CD4-positive, alpha-beta memory T cell (primary cell): ENCODE measurements at places on chromosomes 6 and 20. TPM values are rescaled to one million over a fixed set of nuclear protein-coding genes. Genes with fewer than 3 reads are reported as not detected.

DNA sequence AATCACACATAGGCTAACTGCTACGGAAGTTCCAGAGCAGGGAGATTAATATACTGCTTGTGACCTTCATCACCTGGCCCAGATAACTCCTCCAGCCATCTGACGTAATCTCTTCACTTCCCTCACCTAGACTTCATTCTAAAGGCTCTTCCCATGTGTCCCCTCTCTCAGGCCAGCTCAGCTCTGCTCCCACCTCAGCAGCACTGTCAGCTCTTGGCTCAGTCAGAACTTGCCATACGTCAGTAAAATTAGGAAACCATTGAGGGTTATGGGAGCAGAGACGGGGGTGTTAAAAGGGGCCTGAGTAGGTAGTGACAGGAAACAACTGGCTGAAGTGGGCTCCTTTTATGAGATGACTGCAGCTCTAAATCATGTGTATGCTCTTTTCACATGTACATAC lies 101.5 kb downstream of the KIF6 start:
- H3K27me3 ChIP-seq: no peaks in the 10 kb centered on the region
- H3K4me1 ChIP-seq: no peaks in the 10 kb centered on the region
- no peak overlapping the region for H3K4me3 ChIP-seq
- no peak overlapping the region for H3K27ac ChIP-seq
- DNase-seq: no peak
- H3K36me3 ChIP-seq: no peaks in the 10 kb centered on the region

GRCh38 chr20:36499211-36499610 lies 42.1 kb upstream of the MYL9 start:
- peaks cover 7% of the 10 kb centered on the region for H3K4me1 ChIP-seq
- no peak overlapping the region for H3K4me3 ChIP-seq
- no peak overlapping the region for H3K27ac ChIP-seq
- H3K27me3 ChIP-seq: no peaks in the 10 kb centered on the region
- H3K36me3 ChIP-seq: peaks cover 40% of the 10 kb centered on the region

GRCh38 chr20:57598491-57598890 lies 21.7 kb downstream of the ZBP1 start:
- no peak overlapping the region for H3K27ac ChIP-seq
- no peaks in the 10 kb centered on the region for H3K27me3 ChIP-seq
- H3K4me3 ChIP-seq: no peak overlapping the region
- no peaks in the 10 kb centered on the region for H3K36me3 ChIP-seq
- peaks cover 3% of the 10 kb centered on the region for H3K4me1 ChIP-seq

DNA sequence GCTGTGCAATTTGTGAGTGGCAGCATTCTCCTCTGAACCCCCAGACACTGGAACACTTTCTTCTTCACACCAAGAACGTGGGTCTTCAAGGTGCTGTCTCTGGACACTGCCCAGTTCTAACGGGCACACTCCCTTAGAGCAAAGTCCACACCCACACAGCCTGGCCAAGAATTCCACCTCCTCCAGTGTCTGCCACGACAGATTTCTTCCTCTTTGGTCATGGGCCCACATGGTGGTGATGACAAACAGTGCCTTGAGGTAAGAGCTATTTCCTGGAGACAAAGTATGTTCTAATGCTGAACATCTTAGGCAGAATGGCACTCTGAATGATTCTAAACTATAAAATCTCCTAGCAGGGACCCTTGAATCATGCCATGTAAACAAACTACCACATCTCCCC lies 25.5 kb upstream of the SSTR4 start:
- H3K27me3 ChIP-seq: no peaks in the 10 kb centered on the region
- no peaks in the 10 kb centered on the region for H3K36me3 ChIP-seq
- H3K27ac ChIP-seq: no peak overlapping the region

GRCh38 chr6:13068586-13069210 lies 259.6 kb downstream of the TBC1D7 start:
- H3K4me1 ChIP-seq: no peaks in the 10 kb centered on the region
- H3K27ac ChIP-seq: no peak overlapping the region
- DNase-seq: no peak

GRCh38 chr6:53107091-53107490 lies 41.5 kb downstream of the GCM1 start:
- H3K36me3 ChIP-seq: no peaks in the 10 kb centered on the region
- no peaks in the 10 kb centered on the region for H3K27me3 ChIP-seq
- H3K27ac ChIP-seq: no peak overlapping the region
- peaks cover under 1% of the 10 kb centered on the region for H3K4me1 ChIP-seq

DEFB132 gene
- total RNA-seq: not detected

DNA sequence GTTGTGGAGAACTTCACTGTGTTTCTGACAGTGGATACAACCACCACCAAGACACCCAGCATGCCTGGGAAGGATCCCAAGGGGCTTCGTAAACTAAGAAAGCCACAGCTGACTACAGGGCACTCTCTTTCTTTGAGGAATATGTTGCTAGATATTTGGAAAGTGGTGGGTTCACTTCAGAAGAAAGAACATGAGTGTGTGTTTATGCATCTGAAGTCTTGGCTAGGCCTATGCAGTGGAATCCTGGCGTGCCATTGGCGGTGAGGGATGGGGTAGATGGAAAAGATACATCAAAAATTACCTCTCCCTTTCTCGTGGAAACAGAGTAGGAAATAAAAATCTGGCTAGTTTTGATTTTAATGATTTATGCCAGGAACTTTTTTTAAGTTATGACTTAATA lies 187.7 kb downstream of the PDE7B start:
- no peaks in the 10 kb centered on the region for H3K36me3 ChIP-seq
- no peak overlapping the region for H3K27ac ChIP-seq
- no peak overlapping the region for H3K4me3 ChIP-seq
- DNase-seq: no peak

- H3K4me3 ChIP-seq: no peak overlapping the region
- peaks cover 82% of the 10 kb centered on the region for H3K36me3 ChIP-seq
- no peak for DNase-seq
- no peaks in the 10 kb centered on the region for H3K27me3 ChIP-seq
Measured at GRCh38 chr20:38555395-38555794, 25.6 kb upstream of the ADIG start.

DNA sequence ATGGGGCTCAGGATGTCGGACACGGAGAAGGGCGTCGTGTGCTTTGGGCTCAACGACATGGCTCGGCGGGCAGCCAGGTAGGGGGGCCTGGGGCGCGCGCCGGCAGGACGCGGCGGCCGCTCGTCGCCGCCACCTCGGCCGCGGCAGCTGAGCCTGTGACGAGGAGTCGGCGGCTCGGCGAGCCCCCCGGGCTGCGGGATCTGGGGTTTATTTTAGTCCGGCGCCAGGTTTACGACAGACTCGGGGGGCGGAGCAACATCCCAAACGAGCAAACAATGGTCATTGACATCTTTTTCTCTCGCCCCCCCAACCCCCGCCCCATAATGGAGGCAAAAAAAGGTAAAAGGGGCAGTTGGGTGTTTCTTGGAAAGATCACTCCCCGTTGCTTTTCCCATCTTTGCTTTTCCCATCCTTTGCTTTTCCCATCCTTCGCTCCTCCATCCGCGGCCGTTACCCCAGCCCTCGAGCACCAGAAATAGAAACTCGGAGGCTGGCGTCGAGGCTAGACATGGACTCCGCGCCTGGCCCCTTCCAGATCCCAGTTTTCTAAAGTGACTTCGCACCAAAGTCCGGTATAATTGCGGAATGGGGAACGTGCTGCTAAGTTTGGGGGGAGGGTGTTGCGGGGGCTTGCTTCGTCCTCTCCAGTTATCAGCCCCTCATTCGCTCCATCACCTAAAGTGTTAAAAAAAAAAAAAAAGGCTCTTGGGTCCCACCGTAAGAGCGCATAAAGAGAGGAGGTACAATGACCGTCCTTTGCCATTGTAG lies at the start of gene NKX2-4:
NKX2-4 (minus strand) TSS at position 186 of the 768 bp plus-strand sequence; CDS start at position 59, 127 bp downstream.
- no peaks in the 10 kb centered on the region for H3K36me3 ChIP-seq
- H3K27me3 ChIP-seq: peaks cover 80% of the 10 kb centered on the region
